Sciatic nerve (tissue), 2 donors: ENCODE measurements at places on chromosomes 5 and 9. TPM values are rescaled to one million over a fixed set of nuclear protein-coding genes. Genes with fewer than 3 reads are reported as not detected.

Gene RPP25L
- total RNA-seq, result 17.0 TPM

Gene RNF180
- total RNA-seq, result 16.4 TPM

GRCh38 chr5:132480893-132481595, 9.5 kb downstream of the IRF1 start:
- no peak for DNase-seq

DNA sequence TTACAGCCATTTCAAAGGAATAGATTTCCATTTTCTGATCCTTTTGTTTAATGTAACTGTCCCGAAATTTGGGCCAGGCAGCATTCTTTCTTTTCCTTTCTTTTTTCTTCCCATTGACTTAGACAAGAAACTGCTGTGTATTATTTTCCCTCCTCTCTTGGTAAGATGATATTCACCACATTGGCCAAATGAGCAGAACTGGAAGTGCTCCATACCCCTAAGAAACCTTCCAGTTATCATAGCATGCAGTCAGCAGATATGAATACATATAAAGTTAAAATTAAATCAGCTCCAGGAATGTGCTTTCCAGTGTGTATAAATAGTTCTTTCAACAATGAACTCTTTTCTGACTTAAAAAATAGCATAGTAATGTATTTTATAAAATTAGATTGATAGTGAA, 168.5 kb upstream of the GAS1 start:
- no peak for DNase-seq

GRCh38 chr9:93010704-93011103, 47.8 kb upstream of the SUSD3 start:
- DNase-seq, result no peak
